ENCODE measurements at places on chromosomes 11 and 22.

- DNase-seq = no peak
These were observed 181.2 kb downstream of the WNT11 start for GRCh38 chr11:76025068-76025467.

DNA sequence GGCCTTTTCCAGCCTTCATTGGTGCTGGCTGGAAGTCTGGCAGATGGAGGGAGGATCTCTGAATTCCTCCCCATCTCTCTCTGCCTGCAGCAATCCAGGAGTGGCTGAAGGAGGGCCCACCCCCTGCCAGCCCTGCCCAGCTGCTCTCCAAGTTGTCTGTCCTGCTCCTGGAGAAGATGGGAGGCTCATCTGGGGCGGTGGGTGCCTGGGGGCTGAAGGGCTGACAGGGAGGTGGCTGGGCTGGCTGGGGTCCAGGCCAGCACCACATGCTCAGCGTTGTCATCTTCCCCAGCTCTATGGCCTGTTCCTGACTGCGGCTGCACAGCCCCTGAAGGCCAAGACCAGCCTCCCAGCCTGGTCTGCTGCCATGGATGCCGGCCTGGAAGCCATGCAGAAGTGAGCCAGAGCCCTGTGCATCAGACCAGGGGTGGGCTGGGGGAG is 12.2 kb downstream of the TKFC start:
- no peak for DNase-seq

DNA sequence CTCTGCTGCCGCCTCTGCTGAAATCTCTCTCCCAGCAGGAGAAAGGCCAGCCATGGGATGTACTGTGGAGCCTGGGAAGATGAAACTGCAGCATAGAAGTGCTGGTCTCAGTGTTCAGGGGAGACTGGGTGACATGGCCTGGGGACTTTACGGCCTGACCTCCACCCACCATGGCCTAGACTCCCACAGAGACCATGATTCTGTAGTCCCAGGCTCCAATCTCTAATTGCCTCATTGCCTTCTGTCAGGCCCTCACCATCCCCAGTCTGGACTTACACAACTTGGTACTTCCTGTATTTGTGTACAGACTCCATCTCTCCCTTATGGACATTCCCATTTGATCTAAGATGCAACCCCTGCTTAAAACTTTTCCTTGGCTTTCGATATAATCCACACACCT is 43.1 kb downstream of the TRAF6 start:
- DNase-seq = no peak

DNA sequence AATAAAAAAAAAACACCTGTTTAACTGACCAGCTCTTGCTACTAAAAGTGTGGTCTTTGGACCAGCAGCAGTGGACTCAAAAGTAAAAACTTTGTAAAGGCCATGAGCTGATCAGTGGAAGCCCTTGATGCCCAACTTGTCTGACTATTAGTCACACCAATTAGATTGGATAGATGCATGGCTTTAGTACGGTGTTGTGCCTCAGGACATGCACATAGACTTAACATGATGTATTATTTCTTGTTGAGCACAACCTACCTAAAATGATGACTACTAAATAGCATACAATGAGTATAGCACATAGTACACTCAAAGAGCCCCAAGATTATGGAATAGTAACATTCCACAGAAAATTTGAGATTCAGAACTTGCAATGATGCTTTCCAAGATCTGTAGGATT is 95.1 kb upstream of the FIBIN start:
- DNase-seq = no peak

DNA sequence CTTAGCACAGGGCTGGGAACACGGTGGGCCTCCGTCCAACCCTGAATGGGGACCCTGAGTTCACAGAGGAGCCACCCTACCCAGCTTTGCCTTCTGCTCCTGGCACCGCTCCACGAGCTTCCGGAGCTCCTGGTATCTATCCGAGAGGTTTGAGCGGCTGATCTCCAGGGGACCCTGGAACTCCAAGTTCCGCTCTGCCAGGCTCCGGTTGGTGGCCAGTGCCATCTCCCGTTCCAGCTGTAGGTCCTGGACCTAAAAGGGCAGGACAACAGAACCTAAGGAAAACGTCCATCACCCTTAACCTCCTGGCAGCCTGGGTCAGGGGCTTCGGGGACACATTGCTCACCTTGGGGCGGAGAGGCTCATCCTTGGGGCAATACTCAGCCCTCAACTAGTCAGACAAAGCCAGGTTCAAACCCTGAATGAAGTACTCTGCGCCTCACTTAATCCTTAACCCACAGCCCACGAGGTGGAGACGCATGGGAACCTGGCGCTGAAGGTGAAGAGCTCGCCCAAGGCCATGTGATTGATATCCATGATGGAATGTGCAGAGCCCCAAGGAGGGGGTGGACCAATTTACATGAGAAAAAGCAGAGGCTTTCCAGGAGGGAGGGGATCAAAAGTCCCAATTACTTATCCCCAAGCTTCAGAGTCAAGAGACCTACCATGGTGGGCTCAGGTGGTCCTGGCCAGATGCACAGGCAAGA is 27.1 kb downstream of the VPS37C start:
- no peak for DNase-seq

DNA sequence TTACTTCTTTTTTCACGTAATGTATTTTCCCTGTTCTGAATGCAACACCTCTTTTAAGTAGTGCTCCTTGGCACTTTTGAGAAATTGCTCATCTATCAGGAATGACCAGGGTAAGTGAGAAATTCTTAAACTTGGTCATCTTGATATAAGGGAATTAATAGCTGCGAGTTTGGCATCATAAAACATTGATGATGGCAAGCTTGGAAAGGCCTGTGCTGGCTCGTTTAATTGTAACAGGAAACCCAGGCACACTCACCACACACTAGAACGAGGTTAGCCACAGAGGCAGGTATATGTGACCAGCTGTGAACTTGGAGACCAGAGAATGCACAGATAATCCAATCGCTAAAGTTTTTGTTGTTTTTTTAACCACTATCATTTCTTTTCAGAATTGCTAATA is 24.3 kb downstream of the FAM118A start:
- DNase-seq = no peak

- DNase-seq = no peak
These were observed 127.5 kb upstream of the ANO1 start for GRCh38 chr11:69950621-69951020.

GRCh38 chr11:19992998-19993397 is 167.3 kb downstream of the DBX1 start:
- DNase-seq = no peak

GRCh38 chr11:117668321-117668751 is 128.7 kb downstream of the DSCAML1 start:
- no peak for DNase-seq

- no peak for DNase-seq
These were observed 10.7 kb downstream of the MCM5 start for GRCh38 chr22:35410663-35411034.

- no peak for DNase-seq
These were observed 27.9 kb downstream of the EIF4ENIF1 start for GRCh38 chr22:31461699-31462098.

- no peak for DNase-seq
These were observed 16.9 kb upstream of the CD81 start for GRCh38 chr11:2360081-2360642.

GRCh38 chr11:27025957-27026733 is 14.5 kb upstream of the BBOX1 start:
- no peak for DNase-seq

DNA sequence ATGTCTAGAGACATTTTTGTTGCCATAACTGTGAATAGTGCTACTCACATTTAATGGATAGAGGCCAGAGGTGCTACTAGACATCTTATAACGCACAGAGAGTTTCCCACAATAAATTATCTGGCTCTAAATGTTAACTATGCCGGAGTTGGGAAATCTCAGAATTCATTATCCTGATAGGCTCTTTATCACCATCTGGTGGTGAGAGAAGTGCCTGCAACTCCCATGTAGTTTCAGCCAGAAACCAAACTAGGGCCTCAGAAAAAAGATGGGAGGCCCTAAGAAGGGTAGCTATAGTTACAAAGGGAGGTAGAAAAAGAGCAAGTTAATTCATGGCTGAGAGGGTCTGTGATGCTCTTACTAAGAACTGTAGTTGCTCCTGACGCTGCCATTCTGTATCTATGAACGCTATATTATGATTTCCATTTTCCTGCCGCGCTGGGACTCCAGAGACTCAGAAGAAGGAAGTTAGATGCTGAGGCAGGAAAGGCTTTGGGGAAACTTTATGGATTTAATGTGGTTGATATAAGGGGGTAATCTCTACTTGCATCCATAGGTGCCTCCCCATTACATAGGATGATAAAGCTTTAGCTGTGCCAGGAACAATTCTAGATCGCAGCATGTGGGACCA is 22.9 kb upstream of the MRPL17 start:
- DNase-seq = no peak

- DNase-seq = no peak
These were observed 1240.9 kb downstream of the BRD1 start for GRCh38 chr22:48586799-48587185.

GRCh38 chr11:84865791-84866535 is 761.2 kb downstream of the DLG2 start:
- DNase-seq = no peak

DNA sequence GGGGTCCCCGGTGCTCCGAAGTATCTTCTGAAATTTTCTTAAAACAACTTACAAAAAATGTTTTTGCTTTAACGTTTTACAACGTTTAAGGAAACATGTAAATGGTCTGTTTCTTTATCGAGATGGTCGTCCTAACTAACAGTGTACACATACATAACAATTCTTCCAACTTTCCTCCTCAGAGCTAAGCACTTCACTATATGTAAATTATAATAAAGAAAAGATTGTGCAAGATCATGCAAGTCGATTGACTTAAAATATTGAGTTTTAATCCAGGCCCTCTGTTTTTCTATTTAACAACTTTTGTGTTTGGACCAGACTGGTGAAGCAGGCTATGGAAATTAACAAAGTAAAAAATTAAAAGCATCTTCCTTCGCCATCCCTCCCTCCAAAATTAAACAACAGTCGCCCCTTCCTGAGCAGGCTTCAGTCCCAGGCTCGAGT is 4.9 kb downstream of the ALX4 start:
- DNase-seq = no peak

DNA sequence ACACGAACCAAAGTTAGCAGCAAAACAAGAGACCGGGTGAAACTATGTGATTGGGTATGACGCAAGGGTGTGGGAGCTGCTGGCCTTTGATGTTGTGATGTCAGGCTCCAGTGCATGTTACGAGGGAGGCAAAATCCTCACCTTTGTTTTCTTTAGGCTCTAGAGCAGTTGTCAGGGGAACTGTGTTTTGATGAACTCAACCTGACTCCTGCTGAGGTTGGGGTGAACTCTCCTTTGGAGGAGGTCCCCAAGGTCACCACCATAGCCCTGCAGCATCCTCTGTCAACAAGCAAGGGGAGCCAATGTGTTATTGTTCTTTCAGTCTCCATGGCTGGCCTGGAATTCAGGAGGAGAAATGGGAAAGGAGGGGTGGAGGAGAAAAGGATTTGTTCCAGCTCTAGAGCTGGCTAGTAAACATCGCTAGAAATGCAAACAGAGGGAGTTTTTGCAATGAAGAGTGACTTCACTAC is 33.8 kb downstream of the RASSF10 start:
- no peak for DNase-seq

All from activated CD4-positive, alpha-beta T cell treated with anti-CD3 and anti-CD28 coated beads for 24 hours (primary cell).